ENCODE measurements at places on chromosomes 1 and 21.

DNA sequence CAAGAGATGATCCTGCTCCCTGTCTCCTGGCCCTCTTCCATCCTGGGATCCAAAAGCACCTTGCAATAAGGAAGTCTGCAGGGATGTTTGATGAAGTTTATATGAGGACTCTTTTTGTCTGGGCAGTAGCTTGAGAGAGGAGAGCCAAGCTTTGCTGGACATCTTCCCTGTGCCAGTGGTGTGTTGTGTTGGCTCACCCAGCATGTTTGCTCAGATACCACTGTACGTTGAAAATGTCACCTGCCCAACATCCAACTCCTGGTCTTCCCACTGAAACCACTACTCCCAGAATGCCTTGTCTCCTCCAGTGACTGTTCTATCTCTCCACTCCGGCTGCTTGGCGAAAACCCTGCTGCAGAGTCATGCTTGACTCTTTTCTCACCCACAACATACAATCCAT lies 12.8 kb downstream of the CDK18 start:
- DNase-seq = no peak

GRCh38 chr1:92544756-92545165 lies 58.0 kb upstream of the GFI1 start:
- no peak for DNase-seq

DNA sequence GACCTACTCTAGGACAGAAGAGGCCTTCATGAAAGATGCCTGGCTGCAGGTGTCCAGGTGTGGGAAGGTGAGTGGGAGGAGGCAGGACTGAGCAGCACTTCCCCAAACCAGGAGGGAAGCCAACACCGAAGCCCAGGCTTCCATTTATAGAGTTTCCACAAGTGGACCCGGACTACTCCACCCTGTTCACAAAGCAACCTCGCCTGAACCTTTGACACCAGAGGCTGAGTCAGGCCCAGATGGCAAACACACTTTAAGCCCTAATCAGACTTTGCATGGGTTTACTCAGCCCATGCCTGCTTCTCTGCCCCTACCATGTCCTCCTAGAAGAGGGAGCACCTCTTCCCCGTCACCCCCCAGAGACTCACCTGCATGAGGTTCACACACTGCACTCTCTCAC lies 14.0 kb downstream of the PRR9 start:
- no peak for DNase-seq

DNA sequence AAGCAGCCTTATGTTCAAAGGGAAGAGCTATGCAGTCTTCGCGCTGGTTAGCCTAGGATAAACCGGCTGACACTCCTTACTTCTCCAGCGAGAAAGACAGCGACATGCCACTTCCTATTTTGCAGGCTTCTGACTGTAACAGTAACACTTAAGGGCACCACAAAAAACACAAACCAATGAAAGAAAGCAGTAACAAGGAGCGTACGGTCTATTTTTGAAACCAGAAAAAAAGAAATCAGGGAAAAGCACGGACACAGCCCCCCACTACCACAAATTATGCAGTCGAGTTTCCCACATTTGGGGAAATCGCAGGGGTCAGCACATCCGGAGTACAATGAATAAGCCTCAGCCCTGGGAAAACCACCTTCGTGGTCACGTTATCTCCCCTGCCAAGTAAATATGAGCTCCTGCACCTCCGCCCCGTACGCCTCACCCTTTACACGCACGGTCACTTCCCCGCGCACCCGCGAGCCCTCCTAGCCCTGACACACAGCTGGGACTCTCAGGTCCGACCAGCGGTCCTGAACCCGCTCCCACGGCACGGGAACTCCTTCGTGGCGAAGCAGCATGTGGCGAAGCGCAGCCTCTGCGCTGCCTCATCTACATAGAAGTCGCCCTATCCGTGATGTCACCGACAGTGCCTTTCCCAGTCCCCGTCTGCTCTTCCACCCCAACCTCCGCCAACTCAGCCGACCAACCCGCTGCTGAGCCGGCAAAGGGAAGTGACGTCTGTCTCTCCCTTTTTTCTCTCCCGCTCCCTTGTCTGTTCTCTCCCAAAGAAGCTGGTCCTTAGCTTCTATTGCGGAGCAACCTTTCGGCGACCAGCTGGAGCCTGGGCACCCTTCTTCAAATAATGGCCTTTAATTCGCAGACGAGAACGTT lies 40.9 kb upstream of the PPIAL4F start:
- DNase-seq = peak; percentile 32

GRCh38 chr1:59731591-59731990 lies 83.2 kb upstream of the HOOK1 start:
- no peak for DNase-seq

DNA sequence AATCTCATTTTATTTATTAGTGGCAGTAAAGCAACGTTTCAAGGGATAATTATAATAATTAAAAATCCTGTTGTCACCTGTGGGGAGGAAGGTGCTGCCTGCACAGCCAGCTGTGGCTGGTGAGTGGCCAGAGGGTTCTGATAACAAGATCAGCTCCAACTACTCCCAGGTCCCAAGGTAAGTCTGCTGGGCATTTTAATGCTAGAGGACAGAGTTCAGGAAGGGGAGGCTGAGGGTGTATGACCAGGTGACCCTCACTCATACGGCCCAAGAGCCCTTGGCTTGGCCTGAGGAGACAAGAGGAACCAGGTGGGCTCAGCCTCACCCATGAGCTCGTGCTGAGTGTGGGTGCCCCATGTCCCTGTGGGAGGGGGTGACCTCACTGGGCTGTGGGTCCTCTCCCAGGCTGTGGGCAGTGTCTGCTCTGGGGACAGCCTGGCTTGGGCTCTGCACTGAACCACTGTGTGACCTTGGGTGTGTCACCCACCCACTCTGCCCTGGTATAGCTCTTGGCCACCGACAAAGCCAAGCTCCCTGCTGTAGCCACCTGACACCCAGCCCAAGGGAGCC lies 223.8 kb downstream of the PTPRU start:
- DNase-seq = no peak

- DNase-seq = no peak
Observed at GRCh38 chr1:55635856-55636255, 420.7 kb upstream of the USP24 start.

GRCh38 chr21:34796518-34797200 lies 127.9 kb downstream of the CLIC6 start:
- DNase-seq = no peak

DNA sequence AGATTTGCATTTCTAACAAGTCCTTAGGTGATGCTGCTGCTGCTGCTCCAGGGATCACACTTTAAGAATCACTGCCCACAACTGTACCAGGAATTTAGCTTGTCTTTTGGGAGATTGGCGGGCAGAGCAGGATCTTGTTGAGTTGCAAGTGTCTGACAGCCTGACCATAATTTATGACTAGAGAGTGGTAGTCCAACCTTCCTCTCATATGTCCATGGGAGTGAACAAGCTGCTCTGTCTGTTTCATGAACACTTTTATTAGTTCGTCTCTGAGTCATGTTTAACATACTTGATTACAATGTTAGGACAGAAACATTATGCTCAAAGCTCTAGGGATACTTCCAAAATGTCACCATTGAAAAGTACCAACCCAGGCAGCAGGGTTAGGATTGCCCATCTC lies 169.6 kb downstream of the TGFB2 start:
- no peak for DNase-seq

DNA sequence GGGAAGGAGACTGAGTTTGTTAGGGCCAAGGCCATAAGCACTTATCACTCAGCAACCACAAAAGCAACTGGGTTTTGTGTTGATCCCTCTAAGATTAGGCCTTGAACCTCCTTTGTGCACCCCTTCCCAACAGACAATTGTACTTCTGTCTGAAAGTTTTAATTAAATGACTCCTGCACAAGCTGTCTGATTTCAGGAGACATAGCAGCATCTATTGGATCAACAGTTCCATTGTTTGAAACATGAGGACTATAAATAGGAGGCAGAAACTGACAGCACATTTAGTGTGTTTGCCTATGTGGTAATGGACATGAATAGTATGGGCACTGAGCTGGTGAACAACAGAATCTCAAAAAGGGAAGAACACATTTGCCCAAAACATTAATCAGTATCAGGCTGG lies 167.3 kb upstream of the KCNJ6 start:
- no peak for DNase-seq

- DNase-seq = no peak
Observed at GRCh38 chr1:221035662-221036153, 156.5 kb downstream of the HLX start.

GRCh38 chr1:48263041-48263440 lies 40.5 kb downstream of the SLC5A9 start:
- DNase-seq = no peak

- DNase-seq = no peak
Observed at GRCh38 chr1:26288311-26288941, 8.5 kb downstream of the SH3BGRL3 start.

DNA sequence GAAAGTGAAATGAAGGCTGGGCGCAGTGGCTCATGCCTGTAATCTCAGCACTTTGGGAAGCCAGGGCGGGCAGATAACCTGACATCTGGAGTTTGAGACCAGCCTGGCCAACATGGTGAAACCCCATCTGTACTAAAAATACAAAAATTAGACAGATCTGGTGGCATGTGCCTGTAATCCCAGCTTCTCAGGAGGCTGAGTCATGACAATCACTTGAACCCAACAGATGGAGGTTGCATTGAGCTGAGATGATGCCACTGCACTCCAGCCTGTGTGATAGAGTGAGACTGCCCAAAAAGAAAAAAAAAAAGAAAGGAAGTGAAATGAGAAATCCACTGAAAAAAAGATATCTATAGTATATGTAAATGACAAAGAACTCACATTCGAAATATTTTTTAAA lies 439.9 kb downstream of the DISC1 start:
- no peak for DNase-seq

GRCh38 chr1:41708332-41708731 lies 210.4 kb downstream of the HIVEP3 start:
- no peak for DNase-seq

GRCh38 chr1:38456531-38456876 lies 403.1 kb downstream of the RRAGC start:
- DNase-seq = no peak

- DNase-seq = no peak
Observed at GRCh38 chr1:18948913-18949685, 7.4 kb downstream of the IFFO2 start.

- no peak for DNase-seq
Observed at GRCh38 chr1:181485287-181486097, 2.2 kb downstream of the CACNA1E start.

GRCh38 chr1:147491098-147491497 lies 50.2 kb upstream of the BCL9 start:
- no peak for DNase-seq

DNA sequence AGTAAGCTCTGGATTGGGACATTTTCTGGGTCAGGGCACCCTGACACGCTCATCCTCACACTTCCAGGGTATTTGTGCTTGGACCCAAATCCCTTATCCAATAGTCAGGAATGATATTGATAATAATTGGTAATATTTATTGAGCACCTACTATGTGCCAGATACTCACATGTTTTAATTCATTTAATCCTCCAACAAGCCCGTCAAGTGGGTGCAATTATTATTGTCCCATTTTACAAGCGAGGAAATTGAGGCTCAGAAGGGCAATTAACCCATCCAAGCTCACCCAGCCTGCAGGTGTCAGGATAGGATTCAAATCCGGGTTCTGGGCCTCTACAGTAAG lies 11.4 kb upstream of the PADI3 start:
- no peak for DNase-seq

DNA sequence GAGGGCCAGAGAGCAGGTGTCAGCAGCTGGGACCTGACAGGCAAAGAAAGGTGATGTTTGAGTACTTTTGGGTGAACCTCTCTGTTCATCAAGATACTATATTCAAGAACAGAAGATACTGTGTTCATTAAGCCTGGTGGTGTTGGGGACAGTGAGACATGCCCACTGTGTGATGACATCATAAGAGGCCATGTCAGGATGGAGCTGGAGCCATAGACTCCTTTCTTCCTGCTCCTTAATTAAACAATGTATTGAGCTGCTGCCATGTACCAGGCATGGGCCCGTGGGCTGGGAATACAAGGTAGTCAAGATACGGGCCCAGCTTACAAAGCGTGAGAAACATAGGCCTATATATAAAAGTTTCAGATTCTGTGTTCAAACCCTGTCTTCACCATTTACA lies 435.4 kb downstream of the RPS6KC1 start:
- no peak for DNase-seq

GRCh38 chr1:218205721-218206120 lies 79.4 kb upstream of the RRP15 start:
- no peak for DNase-seq

DNA sequence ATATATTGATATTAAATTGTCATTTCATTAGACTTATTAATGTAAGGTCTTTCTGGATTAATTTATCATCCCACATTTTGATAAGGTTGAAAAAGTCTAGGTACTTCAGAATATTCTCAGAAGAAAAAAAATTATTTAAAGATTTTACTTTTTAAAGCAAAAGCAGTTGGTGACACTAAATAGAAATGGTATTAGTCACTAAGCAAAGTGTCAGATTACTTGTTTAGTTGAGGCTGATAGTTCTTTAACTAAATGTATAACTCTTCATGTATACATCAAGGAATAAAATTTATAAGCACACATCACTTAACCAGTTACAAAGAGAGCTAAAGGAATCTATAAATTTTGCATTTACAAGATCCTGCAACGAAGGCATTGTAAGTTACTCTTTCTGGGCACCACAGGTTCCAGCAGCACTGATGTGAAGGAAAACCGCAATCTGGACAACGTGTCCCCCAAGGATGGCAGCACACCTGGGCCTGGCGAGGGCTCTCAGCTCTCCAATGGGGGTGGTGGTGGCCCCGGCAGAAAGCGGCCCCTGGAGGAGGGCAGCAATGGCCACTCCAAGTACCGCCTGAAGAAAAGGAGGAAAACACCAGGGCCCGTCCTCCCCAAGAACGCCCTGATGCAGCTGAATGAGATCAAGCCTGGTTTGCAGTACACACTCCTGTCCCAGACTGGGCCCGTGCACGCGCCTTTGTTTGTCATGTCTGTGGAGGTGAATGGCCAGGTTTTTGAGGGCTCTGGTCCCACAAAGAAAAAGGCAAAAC lies 101.1 kb downstream of the ADARB1 start:
- DNase-seq = no peak

DNA sequence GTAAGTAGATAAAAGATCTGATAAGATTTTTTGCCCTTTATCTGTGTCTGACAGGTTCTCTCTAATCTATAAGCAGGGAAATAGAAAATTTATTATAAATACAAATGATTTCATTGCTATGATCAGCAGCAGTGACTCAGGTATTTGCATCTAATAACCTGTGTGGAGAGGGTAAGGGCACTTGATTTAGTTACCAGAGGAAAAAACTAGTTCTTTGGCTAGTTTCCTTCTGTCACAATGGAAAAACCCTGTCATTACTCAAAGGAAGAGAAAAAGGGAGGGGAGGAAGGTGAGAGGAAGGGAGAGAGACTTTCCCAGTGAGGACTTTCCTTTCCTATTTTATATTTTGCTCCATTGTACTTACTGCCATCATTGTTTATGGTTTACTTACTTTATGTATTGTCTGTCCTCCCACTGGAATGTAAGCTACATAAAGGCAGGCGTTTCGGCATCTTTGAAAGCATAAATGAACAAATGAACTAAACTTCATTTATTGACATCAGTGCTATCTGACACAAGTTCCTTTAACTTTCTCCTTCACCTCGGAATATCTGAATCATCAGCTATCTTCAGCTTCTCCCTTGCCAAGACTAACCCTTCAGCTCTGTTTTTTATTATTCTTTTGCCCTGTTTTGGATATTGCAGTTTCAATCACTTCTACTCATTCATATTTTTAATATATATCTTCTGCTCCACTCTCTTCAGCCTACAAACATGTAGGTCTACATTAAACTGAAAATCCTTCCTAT lies 34.9 kb downstream of the WDR3 start:
- no peak for DNase-seq

- DNase-seq = peak; percentile 28
Observed at GRCh38 chr1:16235944-16236510, 956 bp downstream of the CPLANE2 start.

- no peak for DNase-seq
Observed at GRCh38 chr21:30146558-30147282, 19.9 kb downstream of the CLDN17 start.
